GM23248 (cell line): ENCODE measurements at places on chromosomes 2 and 18.

- no peak for DNase-seq
These were observed 65.8 kb upstream of the HS6ST1 start for GRCh38 chr2:128384446-128384845.

- no peak for DNase-seq
These were observed 423.1 kb downstream of the FIGN start for GRCh38 chr2:163312713-163313112.

DNA sequence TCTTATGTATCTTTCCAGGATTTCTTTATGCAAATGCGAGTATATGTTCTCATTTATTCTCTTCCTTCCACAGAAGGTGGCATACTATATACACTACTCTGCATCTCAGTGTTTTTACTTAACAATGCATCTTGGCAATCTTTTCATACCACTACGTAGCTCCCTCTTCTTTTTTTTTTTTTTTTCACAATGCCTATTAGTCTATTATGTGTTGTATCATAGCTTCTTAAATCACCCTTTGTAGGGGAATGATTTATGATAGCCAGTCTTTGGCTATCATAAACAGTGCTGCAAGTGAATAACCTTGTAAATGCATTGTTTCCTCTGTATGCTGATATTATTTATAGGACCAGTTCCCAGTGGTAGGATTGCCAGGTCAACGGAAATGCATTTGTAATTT lies 204.2 kb downstream of the BABAM2 start:
- DNase-seq = no peak

- DNase-seq = no peak
These were observed 451.2 kb downstream of the CNTNAP5 start for GRCh38 chr2:124476291-124476690.

DNA sequence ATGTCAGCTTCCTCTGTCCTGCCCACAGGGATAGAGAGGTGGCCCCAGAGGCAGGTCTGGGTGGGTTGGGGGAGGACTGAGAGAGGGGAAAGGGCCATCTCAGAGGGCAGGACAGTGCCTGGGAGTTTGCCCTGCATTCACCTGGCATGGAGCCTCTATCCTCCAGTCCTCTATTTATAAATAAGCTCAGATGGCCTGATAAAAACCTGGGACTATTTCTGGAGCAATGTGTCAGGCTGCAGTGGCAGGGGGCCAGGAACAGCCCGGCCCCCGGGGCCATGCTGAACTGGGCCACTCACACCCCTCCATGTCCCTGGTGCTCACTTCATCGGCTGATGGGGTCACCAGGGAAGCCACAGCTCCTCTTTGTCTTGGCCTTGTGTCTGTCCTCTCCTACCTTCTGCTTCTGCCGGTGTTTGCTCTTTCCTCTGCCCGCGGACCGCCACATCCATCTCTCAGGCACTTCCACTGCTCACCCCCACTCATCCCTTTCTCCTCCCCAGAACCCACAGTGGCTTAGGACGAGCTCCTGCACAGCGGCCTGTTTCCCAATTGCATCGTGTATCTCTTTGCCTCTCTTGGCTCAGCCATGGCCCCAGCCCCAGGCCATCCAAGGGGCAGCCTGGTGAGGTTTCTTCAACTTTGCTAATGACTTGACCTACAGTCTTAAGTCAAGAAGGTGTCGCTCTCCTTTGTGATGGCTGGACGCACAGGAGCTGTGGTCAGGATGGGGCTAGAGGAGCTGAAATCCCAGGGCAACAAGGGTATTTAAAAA lies 38.8 kb downstream of the SCTR start:
- peak; percentile 10 for DNase-seq

DNA sequence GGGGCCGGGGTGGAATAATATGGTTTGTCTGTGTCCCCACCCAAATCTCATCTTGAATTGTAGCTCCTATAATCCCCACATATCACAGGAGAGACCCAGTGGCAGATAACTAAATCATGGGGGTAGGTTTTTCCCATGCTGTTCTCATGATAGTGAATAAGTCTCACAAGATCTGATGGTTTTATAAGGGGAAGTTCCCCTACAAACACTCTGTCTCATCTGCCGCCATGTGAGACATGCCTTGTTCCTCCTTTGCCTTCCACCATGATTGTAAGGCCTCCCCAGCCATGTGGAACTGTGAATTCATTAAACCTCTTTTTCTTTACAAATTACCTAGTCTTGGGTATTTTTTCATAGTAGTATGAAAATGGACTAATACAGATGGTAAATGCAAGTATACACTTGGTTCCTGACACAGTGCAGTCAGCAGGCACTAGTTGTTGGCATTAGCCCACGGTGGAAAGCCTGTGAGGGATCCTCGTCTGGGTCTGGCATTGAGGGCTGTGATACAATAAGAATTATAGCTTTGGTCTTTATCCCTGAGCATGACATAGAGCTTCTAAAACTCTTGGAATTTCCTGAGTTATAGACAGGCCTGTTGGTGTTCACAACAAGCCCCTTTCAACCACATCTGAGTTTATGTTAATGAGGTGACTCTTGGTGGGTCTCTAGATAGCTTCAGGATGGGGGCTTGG lies 135.8 kb downstream of the CABLES1 start:
- peak; percentile 11 for DNase-seq

GRCh38 chr2:209476367-209477208 lies 52.7 kb downstream of the MAP2 start:
- DNase-seq = no peak

- peak; percentile 84 for DNase-seq
These were observed 32.2 kb upstream of the SPRED2 start for GRCh38 chr2:65464604-65465003.

DNA sequence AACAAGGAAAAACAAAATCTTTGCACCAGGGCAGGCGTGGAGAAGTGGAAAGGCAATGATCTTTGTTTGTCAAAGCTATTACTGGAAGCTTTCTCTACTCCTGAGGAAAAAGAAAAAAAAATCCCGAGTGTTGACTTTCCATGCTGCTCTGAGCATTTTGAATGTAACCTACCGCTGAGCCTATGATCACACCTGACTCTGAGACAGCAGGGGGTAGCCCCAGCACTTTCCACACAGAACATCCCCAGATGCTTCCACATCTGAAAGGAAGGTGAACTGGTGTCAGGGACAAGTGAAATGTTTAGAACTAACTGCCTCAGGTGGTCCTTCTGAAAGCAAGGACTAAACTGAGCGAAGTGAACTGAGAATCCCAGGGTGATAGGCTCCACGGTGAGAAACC lies 1315.1 kb upstream of the DDX18 start:
- DNase-seq = no peak

DNA sequence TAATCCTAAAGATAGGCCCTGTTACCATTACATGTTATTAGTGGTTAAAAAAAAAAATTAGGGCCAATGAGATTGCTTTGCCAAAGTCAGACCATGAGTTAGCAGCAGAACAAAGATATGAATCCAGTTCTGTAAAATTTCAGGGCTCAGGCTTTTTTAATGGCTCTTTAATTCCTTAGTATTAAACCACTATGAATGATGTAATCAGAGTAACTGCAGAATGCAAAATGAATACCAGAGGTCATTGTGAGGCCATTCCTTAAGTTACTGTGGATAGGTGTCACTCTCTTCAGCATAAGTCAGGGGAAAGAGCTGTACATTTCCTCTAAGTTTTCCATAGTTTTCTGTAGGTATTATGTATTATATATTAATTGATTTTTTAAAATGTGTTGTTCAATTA lies 42.2 kb upstream of the TBR1 start:
- DNase-seq = peak; percentile 57
